ENCODE measurements at places on chromosomes 11 and 22.

DNA sequence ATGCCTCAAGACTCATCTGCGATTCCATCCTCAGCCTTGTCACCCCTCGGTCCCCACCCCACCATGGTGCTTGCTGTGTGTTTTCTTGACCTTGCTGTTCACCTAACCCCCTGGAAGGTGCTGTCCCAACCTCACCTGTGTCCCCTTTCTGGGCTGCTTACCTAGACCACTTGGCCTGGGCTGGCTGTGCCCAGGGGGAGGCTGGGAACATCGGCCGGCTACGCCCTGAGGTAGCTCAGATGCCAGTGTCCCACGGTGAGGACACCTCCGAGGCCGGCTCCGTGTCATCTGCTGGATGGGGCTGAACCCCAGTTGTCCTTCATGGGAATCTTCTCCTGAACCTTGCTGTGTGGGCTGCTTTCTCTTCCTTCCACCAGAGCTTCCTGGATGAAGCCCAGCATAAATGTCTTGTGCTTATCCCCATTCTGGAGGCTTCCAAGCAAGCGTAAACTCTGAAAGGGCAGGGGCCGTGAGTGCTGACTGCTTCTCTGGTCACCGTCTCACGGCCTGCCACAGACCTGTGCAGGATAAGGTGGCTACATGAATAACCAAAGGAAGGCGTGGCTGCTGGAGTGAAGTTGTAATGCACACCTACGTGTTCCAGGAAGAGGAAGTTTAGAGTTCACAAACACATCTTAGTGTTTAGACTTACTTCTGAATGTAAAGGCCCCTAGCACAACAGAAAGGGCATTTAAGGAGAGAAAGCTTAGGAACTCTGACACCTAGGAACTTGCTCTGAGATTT, 724.3 kb downstream of the TBC1D22A start:
- DNase-seq: no peak

GRCh38 chr11:74257959-74258553, 53.4 kb downstream of the P4HA3 start:
- no peak for DNase-seq

DNA sequence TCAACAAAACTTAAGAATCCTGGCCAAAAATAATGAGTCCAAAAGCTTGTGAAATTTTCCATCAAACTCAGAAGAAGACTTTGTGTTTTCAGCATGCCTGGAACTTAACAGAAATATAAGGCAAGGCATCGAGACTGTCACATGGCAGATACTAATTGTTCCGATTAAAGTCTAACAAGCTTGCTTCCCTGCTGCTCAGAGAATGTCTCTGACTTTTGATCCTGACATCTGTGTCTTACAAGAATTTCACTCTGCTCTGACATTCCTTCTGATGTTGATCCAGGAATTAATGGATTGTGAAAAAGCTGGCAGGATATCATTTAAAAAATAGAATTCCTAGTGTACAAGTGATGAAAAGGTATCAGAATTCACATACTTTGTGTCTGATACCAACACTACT, 170.2 kb downstream of the DCDC1 start:
- no peak for DNase-seq

GRCh38 chr11:15824060-15824459, 532.3 kb downstream of the SOX6 start:
- DNase-seq: no peak

GRCh38 chr22:28925916-28926315, 42.5 kb downstream of the ZNRF3 start:
- no peak for DNase-seq

- DNase-seq: no peak
Measured at GRCh38 chr11:64156235-64157011, 9.5 kb downstream of the MACROD1 start.

- no peak for DNase-seq
Measured at GRCh38 chr22:43205748-43206508, 19.0 kb upstream of the TTLL12 start.

- no peak for DNase-seq
Measured at GRCh38 chr11:830295-831117, 2.2 kb upstream of the CD151 start.

DNA sequence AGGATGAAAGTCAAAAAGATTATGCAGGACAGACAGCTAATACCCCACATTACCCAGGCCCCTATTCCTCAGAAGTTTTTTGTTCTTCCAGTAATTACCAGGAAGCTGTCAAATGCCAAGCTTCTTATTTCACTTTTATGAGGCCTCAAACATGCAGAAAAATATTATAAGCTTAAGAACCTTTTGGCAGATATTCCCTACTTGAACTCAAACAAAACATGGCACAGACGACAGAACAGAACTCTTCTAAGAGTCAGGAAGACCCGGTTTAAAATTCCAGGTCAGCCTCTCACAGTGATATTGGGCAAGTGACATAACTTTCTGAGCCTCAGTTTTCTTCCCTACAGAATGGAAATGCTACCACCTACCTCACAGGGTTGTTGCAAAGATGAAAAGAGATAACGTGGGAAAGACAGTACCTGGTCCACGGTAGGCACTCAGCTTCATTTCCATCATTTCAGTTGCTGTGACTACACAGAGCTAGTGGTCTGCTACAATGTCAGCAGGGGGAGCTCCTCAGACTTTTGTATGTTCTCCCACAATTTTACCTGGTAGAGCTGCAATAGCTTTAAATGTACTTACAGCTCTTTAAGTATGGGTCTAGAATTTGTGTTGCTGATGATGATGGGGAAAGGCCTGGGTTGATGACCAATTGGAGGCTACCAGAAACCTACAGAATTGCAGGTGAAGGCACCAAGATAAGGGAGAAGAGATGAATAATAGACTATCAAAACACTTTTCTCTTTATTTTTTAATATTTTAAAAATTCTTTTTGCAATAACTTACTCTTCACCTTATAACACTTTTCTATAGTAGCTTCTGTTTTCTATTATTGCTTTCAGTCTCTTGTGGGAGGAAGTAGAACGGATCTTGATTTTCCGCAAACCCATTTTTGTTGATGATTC, 98.3 kb upstream of the CHRM4 start:
- DNase-seq: peak; percentile 13

- DNase-seq: no peak
Measured at GRCh38 chr11:37107415-37107814, 509.4 kb upstream of the RAG2 start.

DNA sequence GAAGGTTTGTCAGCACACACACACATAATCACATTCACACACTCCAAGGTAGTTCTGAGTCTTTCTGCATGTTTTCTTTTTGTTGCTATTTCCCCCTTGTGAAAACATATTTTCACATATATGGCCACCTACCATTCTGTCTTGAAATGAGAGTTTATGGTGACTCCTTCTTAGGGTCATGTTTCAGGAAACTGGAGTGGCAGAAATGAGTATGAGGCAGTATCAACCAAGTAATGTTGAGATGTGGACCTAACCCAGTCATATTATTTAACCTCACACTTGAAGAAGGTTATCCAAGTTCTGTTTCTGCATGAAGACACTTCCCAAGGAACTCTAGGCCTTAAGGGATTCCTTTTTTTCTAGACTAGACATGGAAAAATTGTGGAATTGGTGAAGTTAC, 481.4 kb downstream of the ETS1 start:
- no peak for DNase-seq

GRCh38 chr11:100769617-100770016, 82.5 kb downstream of the ARHGAP42 start:
- DNase-seq: no peak

DNA sequence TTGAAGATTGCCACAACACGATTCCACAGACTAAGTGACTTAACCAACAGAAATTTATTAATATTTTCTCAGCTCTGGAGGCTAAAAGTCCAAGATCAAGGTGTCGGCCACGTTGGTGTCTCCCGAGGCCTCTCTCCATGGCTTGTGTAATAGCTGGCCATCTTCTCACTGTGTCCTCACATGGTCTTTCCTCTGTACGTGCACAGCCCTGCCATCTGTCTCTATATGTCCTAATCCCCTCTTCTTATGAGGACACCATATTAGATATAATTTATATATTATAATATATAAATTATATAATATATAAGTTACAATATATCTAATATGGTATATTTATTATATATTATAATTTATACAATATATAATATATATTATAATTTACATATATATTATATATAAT, 25.1 kb upstream of the SCGB1A1 start:
- no peak for DNase-seq

DNA sequence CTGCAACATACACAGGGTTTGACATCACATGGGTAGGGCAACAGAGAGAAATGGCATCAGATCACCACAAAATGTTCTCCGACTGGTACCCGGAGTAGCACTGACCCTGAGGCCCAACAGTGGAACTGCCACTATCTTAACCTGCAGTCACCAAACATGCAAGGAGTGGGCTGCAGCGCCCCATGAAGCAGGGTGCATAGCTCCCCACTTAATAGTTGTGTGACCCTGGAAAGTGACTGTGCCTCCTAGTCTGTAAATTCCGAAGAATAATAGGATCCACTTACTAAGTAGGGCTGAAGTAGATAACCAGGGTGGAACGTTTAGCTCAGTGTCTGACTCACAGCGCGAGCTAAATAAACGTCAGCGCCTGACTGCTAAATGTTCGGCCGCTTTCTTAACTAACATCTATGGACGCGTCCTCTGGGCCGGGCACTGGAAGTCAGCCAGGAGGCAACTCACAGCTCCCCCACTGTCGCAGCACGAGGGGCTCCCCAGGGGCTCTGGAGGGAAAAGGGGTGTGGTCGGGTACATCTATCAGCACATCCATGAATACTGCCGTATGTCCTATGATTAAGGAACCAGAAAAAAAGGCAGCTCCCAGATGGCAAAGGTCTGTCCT, 777 bp downstream of the LTO1 start:
- DNase-seq: no peak

DNA sequence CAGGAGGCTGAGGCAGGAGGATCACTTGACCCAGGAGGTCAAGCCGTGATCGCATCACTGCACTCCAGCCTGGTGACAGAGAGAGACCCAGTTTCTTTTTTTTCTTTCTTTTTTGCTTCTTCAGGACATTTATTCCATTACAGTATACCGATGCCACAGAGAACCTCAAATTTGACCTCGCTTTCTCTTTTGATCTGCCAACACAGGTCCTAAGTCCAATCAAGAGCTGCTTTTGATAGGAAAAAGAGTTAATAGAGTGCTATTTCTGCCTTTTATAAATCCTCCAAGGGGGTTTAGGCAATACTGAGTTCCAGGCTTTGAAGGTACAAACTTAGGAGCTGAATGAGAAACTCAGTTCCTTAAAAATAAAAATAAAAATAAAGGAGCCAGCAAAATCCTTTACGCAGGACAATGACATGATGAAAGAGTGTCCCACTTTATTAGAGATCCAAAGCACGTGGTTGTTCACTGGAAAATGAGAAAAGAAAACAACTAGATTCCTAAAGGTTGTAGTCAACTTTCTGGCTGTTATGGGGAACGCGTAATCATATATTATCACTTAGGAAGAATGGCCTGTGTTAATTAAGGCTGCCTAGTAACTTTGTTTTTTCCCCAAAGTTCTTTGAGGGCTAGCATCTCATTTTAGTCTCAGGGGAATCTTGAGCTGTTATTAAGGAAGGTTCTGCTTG, 27.2 kb downstream of the FADD start:
- no peak for DNase-seq

GRCh38 chr22:44965171-44965570, 44.6 kb downstream of the PHF21B start:
- no peak for DNase-seq

GRCh38 chr22:48596111-48596850, 1231.4 kb downstream of the BRD1 start:
- DNase-seq: no peak

GRCh38 chr11:1411301-1411700, 21.6 kb downstream of the BRSK2 start:
- no peak for DNase-seq

- DNase-seq: no peak
Measured at GRCh38 chr22:39288135-39288898, 31.1 kb downstream of the RPL3 start.

GRCh38 chr11:26227301-26227746, 104.6 kb upstream of the ANO3 start:
- no peak for DNase-seq

- DNase-seq: no peak
Measured at GRCh38 chr11:111393096-111393495, 14.0 kb upstream of the POU2AF1 start.

DNA sequence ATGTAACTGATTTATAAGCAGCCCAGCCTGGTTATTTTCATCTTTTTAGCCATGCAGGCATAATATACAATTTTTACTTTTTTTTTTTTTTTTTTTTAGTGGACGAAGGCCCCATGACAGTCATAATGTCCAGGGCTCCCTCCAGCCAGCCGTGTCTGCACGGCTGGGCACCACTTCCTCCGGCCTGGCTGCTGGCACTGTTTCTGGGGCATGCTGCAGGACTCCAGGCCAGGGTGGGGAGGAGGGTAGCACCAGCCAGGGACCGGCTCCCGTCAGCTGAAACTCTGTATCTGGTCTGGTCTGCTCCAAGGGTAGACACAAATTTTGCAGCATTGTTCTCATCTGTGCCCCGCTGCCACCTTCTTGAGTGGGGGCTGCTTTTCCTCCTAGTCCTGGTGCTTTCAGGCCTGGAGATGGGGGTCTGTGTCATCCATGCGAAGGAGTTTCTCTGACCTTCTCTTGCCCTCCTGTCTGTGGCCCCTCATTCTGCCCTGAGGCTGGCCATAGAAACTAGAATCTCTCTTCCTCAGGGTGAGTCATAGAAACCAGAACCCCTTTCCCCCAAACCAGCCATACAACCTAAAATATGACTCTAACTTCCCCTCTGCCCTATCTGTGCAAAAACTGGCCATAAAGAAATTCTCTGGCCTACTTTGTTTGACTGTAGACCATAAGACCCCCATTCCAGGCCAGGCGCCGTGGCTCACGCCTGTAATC, 9.2 kb upstream of the RRP7A start:
- no peak for DNase-seq

GRCh38 chr11:14500181-14500651, 605 bp upstream of the COPB1 start:
- DNase-seq: no peak

GRCh38 chr11:980438-981357, 55.0 kb downstream of the AP2A2 start:
- DNase-seq: no peak

GRCh38 chr22:43110444-43110926, at the start of gene BIK:
Gene BIK (plus strand): TSS chr22:43110750. CDS start chr22:43124023, 13,273 bp downstream.
- peak; percentile 12 for DNase-seq

DNA sequence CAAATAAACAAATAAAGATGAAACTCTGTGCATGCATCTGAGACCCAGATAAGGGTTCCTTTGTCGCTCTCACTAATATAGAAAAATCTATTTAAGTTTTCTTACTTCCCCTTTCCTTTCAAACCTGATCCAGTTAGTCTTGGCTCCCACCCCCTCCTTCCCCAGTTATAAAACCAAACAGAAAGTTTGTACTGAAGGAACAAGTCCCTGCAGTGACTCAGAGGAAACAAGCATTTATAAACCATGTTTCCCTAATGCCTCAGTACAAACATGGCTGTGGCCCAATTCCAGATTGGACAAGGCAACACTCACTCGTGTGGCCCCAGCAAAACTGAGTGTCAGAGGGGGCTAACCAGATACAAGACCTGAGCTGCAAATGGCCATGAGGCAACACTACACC, 65.5 kb upstream of the ARHGAP20 start:
- DNase-seq: no peak
